NCI-H1105 (cell line): ENCODE measurements at places on chromosomes 6 and 20.
A peak's percentile ranks its signal among the peaks of the same experiment; 100 is the strongest.

DNA sequence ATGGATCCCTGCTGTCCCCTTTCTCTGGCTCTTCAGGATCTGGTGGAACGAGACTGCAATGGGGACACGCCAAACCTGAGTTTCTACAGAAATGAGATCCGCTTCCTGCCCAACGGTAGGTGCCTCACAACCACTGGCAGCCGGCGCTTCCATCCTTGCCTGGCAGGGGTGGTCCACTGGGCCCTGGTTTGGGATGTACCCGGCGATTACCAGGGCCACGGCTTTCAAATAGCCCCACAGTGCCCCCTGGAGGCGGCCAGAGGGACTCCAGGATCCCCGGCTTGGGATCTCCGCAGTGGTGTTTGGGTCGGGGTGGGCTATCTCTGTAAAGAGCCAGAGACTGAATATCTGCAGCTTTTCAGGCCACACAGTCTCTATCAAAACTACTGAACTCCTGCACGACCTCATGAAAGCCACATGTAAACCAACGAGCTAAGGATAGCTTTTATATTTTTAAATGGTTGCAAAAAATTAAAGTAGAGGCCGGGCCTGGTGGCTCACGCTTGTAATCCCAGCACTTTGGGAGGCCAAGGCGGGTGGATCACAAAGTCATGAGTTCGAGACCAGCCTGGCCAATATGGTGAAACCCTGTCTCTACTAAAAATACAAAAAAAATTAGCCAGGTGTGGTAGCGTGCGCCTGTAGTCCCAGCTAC lies 3.7 kb downstream of the OGFR start:
- peak; percentile 40 for DNase-seq

GRCh38 chr6:85680388-85680787 lies 37.7 kb upstream of the SYNCRIP start:
- DNase-seq, result no peak

- no peak for DNase-seq
These were observed 95.2 kb downstream of the FAM217A start for GRCh38 chr6:3983778-3984177.

GRCh38 chr6:163718537-163718936 lies 304.0 kb downstream of the QKI start:
- DNase-seq, result no peak

DNA sequence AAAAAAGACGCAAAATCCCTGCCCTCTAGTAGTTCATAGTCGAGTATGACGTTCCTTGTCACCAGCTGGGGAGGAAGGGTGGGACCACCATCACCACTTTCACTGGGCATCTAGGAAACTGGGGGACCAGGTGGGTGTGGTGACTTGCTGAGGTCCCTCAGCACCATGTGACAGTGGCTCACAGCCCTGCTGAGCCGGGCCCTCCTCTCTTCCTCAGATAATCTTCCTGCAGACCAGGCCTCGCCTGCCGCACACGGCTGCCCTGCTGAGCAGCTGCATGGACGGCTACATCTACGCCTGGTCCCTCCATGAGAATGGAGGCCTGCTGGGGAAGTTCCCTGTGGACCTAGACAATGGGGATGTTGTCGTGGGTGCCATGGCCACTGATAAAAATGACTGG lies 71.5 kb downstream of the EFCAB8 start:
- DNase-seq, result no peak

- no peak for DNase-seq
These were observed 19.0 kb downstream of the DLL1 start for GRCh38 chr6:170271771-170272314.

DNA sequence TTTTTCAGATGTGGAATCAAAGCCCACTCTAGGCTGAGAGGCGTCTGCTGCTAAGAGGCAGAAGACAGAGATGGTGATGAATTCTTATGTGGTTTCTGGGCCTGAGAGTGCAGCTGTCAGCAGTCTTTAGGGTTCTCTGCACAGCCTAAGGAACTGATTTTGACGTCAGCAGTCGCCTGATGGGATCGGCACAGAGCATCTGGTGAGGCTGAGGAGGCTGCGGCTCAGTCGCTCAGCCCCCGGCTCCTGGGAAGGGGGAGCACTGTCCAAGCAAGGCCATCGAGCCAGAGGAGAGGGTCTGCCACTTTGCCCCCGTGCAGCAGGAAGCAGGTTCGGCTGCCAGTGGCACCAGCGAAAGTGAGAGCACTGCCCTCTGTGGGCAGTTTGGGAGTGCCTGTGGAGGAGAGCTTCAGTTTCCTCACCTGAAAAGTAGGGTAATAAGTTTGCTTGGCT lies 92.5 kb downstream of the TCP11 start:
- no peak for DNase-seq

- no peak for DNase-seq
These were observed 26.0 kb downstream of the ADRM1 start for GRCh38 chr20:62328684-62329388.

DNA sequence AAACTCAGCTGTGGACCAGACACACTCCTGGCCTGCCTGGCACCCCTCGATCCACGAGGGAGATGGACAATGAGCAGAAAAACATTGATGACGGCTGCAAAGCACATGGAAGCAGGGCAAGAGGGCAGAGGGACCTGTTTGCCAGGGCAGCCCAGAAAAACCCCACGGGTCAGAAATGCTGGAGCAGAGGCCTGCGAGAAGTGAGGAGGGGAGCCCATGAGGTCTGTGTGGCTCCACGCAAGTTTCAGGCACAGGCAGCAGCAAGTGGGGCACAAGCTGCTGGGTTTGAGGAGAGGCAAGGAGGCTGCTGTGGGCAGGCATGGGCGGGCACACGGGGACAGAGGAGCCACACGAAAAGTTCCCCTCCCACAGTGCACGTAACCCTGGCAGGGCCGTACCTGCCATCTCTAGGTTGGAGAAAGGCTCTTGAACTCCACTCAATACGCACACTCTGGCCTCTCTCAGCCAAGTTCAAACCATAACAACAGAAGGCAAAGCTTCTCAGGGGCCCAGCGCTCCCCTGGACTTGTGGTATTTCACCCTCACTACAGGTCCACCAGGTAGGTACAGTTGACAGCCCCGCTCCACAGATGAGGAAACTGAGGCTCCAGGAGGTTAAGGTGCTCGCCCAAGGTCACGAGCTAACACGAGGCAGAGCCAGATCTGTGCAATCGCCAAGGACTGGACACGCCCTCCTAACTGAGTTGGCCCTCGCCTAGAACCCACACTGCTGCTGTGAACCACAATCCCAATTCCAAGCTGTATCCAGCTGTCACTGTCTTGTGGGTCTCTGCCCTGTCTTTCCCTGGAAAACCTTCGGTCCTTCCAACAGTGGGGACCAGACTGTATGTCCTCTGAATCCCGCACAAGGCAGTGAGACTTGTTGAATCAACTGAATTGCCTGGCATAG lies 108.2 kb downstream of the NOL4L start:
- no peak for DNase-seq

GRCh38 chr6:90065173-90065572 lies 170.9 kb downstream of the GJA10 start:
- no peak for DNase-seq

DNA sequence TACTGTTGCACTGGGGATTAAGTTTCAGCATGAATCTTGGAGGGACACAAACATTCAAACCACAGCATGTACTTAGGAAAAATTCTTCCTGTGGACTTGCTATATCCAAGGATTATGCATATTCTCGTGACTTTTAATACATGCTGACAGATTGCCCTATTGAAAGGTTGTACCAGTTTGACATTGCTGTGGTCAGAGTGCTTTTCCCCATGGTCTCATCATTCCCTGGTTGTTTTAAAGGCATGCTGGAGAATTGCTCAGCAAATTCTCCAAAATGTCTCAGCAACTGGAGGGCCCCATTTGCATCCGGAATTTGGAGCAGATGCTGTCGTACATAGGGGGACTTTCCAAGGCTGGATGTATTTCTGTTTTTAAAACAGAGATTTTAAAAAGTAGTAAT lies 7.4 kb downstream of the HECA start:
- no peak for DNase-seq

DNA sequence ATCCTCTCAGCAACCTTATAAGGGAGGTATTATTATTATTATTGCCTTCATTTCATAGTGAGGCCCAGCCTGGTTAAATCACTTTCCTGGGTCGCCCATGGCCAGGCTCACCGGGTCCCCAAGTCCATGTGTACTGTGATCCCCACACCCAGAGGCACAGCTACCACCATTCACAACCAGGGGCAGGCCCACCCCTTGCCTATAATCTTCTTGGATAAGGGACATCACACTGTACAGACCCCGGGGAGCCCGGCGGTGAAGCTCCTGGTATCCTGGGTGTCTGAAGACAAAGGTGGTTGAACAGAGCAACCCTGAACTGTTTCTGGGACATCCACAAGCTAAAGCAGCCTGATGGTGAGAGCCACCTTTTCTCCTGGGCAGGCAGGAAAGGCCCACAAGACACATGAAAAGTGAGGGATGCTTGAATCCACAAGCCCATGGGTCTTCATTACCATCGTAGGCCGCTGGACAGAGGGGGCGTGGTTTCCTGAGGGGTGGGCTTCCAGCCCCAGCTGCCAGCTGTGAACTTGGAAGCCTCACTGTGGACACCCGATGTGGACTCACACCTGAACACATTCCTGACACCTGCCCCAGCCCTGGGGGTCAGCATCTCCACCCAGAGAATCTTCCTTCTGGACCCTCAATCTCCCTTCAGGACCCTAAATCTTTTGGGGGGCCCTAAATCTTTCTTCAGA lies 185.5 kb upstream of the PMEPA1 start:
- no peak for DNase-seq

DNA sequence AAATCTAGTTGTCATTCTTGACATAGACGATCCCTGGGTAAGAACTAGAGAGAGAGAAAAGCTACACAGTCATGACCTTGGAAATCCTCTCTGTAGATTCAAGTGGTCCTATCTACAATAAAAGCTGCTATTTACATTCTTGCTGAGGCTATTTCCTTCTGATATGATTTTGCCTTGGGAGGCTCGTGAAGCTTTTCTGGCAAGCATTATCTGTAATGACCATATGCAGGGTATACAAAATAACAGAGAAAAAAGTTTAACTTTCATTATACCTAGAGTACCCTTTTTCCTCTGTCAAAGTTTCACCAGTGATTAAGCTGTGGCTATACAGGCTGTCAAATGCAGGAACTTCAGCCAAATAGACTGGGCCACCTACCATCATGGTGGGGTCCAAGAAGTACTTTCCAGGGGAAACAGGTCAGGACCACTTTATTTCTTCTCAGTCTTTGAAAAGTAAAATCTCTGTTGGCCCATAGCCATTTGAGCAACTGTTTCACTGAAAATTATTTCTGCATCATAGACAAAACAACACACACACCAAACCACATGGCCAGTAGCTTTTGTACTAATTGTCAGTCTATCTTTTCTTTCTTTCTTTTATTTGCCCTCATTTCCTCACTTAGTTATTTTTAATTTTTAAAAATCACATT lies 677.0 kb upstream of the ID4 start:
- DNase-seq, result no peak

- DNase-seq, result no peak
These were observed 413.4 kb upstream of the SOX4 start for GRCh38 chr6:21180155-21180554.

DNA sequence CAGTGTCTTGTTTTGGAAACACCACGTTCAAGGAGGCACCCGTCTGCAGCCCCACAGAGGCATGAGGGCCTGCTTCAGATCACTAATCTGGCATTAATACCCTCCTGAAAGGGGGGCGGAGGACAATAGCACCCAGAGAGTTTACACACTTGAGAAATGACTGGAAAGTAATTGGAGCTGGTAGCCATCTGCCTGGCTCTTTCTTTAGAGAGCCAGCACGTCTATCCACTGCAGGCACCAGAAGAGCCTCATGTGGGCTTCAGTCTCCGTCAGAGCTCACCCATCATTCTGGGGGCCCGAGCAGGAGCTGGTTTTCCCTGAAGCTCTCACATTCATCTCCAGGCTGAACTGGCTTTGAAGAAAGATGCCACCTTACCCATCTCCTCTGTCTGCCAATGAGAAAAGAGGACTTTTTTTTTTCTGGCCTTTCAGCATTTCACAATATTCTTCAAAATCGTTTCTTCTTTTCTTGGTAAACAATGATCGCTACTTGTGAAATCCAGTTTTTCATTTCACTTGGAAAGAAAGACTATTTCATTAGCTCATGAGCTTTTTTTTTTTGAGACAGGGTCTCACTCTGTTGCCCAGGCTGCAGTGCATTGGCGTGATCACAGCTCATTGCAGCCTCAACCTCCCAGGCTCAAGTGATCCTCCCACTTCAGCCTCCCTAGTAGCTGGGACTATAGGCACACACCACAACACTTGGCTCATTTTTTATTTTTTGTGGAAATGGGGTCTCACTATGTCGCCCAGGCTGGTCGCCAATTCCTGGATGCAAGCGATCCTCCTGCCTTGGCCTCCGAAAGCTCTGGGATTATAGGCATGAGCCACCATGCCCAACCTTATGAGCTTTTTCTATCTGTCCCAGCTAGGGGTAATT lies 124.7 kb upstream of the ZNF217 start:
- DNase-seq, result peak; percentile 10

DNA sequence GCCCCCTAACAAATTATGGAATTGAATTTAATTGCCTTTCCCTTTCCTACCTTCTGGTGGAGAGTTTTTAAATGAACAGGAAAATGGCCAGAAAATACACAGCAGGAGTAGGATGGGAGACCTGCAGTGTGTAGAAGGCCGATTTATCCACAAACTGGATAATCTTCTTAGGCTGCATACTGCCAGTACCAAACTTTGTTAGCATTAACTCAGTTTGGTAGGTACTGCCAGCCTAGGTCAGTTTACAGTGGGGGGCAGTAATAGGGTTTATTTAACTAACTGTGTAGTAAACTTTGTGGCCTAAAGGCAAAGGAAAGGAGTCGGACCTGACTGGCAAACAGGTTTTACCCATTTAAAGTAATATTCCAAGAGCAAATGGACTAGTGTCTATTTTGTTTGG lies 4.6 kb downstream of the NCOA3 start:
- no peak for DNase-seq

DNA sequence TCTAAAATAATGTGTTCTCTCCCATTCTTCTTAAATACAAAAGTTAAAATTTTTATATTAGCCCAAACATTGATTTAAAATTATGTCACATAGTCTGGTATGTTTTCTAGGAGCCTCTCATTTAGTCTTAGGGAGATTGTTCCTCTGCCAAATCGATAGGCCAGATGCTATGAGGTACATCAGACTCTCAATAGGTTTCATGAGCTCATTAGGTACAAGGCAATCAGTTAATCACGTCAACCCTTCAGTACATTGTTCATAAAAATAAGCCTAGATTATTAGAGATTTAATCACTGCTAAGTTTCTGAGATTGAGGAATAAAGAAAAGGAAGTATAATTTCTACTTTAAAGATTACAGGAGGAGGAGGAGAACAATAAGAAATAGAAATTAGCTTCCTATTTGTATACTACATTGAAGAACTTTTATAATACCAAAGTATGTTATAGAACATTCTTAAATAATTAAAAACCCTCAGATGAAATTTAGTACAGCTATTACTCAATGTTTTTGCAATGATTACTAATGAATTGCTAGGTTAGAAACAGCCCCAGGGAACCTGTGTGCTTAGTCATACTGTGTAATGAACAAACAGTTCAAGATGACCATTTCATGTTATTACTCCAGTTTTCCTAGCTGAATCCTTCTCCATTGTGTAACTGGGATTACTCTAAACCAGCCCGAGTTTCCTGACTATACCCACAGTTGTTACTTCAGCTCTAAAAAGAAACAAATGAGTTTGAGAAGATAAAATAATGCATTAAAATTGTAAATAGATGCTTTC lies 117.0 kb downstream of the BMP5 start:
- DNase-seq, result no peak

GRCh38 chr6:123551939-123552707 lies 84.6 kb downstream of the TRDN start:
- no peak for DNase-seq
